SW 1271 (cell line): ENCODE measurements at places on chromosomes 5 and 9.
A peak's percentile ranks its signal among the peaks of the same experiment; 100 is the strongest.

GRCh38 chr5:111722140-111722539 is 34.9 kb downstream of the NREP start:
- DNase-seq, result no peak

- no peak for DNase-seq
Observed at GRCh38 chr5:17788351-17788750, 154.1 kb downstream of the TAF11L14 start.

DNA sequence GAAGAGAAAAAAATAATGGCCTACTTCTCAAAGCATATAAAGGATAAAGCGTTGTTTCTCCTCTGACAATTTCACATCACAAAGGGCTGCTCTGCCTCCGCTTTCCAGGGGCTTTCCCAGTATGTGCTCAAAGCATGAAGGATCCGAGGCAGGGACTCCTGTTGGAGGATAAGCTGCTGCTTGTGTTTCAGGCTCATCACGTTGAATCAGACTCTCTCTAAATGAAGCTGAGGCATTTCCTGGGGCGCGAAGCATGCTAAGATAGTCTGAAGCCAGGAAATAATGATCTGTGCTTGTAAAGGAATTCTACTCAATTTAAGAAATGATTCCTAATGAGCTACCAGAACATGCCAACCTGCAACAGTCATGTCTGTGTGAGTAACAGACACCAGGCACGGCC is 97.5 kb downstream of the MARCHF11 start:
- no peak for DNase-seq

GRCh38 chr5:159878988-159879471 is 37.3 kb upstream of the ADRA1B start:
- DNase-seq, result no peak

DNA sequence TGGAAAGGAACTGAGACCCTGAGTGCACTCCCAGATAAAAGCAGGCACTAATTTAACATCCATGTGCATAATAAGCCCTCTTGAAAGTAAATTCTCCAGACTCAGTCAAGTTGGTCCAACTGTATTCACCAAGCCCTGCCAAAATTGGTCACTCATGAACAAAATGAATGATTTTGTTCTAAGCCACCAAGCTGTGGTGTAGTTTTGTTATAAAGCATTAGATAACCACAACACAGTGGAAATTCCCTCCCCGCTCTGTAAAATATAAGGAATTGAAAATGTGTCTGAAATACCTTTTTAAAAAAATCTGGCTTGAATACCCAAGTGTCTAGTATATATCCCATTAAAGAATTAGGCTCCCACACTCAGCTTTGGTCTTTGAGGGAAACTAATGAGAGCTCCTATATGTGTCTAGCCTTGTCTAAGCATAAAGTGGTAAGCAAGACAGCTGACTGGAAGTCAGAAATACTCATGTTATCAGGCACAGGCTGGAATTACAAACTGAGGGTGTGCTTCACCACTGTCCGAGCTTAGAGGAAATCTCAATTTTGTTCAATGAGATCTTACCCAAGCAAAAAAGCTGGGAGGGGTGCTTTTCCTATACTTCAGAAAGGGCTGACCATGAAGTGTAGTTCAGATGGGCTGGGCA is 33.2 kb downstream of the IDNK start:
- no peak for DNase-seq

DNA sequence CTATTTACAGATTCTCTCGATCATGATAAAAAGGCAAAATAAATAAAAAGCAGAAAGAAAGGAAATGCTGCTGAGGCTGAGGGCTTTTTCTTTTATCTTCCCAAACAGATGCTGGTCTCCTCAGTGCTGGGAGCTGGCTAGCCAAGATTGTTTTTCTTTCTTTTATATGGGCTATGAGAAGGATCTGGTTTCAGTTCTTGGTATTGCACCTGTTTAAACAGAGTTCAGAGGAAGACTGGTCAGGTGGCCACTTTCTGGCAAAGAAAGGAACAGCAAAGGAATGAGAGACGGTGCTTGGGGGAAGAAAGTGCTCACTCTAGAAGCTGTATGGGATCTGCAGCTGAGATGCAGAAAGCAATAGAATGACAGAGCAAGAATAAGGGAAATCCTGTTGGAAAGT is 88.9 kb downstream of the SLF1 start:
- peak; percentile 4 for DNase-seq
